ENCODE measurements at places on chromosomes 2 and 18.

- DNase-seq: no peak
Measured at GRCh38 chr2:23534771-23535170, 149.8 kb downstream of the KLHL29 start.

DNA sequence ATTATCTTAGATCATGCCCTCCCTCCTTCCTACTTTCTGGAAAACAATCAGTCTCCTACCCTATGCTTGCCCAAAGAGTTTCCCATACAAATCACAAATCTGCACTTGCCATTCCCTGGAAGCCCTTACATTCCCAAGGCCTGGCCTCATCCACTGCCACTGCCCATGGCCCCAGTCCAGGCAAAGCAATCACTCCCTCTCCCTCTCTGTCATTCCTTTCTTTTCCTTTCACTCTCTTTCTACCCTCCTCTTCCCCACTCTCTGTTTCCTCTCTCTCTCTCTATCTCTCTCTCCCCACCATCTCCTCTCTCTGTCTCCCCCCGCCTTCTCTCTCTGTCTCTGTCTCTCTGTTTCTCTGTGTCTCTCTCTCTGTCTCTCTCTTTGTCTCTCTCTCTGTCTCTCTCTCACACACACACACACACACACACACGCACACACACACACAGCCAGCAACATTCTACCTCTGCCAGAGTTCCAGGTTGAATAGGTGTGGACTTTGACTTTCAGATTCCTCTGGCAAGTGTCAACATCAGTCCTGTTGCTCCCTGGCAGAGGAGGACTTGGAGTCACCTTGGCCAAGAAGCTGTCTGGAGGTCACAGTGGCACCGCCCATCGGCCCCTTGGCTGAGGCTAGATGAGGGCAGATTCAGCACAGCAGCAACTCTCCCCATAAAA, 43.7 kb upstream of the NAT8 start:
- DNase-seq: no peak

GRCh38 chr2:231355508-231356465, 39.7 kb upstream of the B3GNT7 start:
- no peak for DNase-seq

DNA sequence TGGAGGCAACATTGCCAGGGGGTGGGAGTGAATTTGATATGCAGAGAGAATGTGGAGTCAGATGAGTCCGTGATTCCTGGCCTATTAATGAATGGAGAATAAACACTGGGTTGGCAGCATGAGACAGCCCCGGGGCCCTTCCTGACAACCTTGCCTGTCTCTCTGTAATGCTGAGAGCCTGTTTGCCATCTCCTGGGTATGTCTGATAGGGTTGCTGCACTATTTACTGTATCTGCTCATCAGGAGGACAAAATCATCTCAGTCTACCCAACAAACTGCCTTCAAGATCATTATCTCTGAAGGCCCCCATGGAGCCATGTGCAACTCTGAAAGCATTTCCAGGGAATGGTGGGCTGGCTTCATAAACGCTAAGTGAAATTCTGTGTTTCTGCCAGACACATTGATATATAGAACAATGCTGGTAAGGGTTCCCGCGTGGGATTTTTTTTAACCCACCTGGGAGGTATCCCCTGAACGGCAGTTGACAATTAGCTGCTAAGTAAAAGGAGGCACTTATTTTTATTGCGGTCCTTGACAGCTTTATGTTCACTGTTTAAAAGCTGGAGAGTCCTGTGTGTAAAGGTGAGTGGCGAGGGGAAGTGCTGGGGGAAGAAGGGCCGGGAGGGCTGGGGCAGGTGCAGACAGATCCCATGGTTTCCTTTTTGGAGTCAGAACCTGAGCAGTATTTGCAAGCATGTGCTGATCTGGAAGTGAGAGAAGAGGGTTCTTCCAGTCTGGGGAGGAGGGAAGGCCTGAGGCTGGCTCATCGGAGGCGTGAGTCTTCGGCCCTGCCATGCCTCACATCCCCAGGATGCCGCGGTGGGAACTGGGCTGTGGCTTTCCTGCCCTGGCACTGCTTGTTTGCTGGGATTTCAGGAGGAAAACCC, 64.8 kb downstream of the ARHGAP25 start:
- no peak for DNase-seq

DNA sequence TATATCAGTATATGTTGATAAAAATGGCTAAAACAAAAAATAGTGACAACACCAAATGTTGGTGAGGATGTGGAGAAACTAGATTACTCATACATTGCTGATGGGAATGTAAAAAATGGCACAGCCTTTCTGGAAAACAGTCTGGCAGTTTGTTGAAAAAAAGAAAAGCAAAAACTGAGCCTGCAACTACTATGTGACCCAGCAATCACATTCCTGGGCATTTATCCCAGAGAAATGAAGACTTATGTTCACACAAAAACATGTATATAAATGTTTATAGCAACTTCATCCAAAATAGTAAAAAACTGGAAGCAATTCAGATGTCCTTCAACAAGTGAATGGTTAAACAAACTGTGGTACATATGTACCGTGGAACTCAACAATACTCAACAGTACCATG, 7.5 kb upstream of the KDSR start:
- DNase-seq: no peak

DNA sequence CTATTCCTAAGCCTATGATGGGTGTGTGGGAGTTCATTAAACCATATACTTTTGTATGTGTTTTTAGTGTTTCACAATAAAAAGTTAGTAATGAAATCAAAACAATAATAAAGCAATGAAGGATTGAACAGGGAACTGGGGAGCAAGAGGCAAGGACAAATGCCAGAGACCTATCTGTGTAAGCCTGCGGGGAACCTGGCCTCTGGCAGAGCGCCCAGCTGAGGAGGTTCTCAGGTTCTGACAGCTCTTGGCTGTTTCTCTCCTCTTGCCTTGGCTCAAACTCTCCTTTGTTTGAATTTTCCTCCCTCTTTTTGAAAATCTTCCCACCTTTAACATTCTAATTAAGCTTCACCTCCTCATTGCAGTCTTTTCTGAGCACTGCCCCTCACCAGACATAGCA, 200.0 kb upstream of the NCKAP5 start:
- DNase-seq: no peak

- DNase-seq: no peak
Measured at GRCh38 chr2:164934401-164935117, 20.8 kb downstream of the SLC38A11 start.

- DNase-seq: no peak
Measured at GRCh38 chr2:171762879-171763573, 75.8 kb downstream of the DYNC1I2 start.

GRCh38 chr18:22946217-22946616, 13.1 kb downstream of the RBBP8 start:
- DNase-seq: no peak

- DNase-seq: no peak
Measured at GRCh38 chr2:235851828-235852525, 316.2 kb downstream of the GBX2 start.

DNA sequence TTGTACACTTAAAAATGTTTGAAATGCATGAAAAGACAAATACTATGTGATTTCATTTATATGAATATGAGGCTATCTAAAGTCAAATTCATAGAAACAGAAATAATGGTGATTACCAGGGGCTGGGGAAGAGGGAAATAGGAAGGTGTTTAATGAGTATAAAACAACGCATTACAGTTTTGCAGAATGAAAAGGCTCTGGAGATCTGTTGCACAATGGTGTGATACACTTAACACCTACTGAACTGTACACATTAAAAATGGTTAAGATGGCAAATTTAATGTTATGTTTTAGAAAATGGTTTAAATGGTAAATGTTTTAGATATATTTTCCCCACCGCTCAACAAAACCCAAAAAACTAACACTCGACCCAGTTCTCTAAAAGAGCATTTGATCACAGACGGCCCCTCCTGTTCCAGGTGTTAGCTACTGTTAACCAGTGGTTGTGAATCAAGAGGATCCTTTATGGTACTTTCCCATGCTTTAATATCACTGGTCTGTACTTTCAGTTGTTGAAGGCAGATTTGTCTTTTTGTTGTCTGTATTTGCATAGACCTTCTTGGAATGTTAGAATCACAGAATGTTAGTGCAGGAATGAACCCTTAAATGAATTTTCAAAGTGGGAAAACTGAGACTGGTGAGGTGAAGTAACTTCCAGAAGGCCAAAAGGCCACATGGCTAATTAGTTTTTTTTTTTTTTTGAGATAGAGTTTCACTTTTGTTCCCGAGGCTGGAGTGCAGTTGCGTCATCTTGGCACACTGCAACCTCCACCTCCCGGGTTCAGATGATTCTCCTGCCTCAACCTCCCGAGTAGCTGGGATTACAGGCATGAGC, 10.2 kb downstream of the RAB10 start:
- DNase-seq: no peak

- DNase-seq: no peak
Measured at GRCh38 chr2:63692002-63692606, 103.3 kb downstream of the MDH1 start.

- DNase-seq: peak; percentile 50
Measured at GRCh38 chr2:188569431-188570165, 277.9 kb downstream of the GULP1 start.

GRCh38 chr2:200787351-200788120, 24.2 kb upstream of the BZW1 start:
- DNase-seq: no peak

- no peak for DNase-seq
Measured at GRCh38 chr2:9256147-9256546, 49.5 kb downstream of the ASAP2 start.

GRCh38 chr18:3119401-3120341, 100.1 kb downstream of the MYOM1 start:
- no peak for DNase-seq

- DNase-seq: no peak
Measured at GRCh38 chr2:28206762-28207161, 185.9 kb upstream of the FOSL2 start.

DNA sequence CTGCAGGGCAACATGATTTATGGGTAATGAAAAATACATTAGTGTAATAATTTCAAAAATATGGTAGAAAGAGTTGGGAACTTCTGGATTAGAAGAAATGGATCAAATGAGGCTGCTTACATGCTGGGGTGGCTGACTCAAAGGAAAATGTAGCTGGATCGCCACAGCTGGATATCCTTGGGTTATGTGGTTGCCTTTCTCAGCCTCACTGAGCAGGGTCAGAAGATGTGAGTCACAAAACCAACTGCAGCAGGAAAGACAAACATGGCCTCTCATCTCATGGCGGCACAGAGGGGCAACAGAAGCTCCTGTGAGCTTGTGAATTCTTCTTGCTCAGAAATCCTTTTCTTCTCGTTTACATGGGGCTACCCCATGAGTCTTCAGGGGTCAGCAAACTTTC, 317.1 kb upstream of the SPRED2 start:
- no peak for DNase-seq

DNA sequence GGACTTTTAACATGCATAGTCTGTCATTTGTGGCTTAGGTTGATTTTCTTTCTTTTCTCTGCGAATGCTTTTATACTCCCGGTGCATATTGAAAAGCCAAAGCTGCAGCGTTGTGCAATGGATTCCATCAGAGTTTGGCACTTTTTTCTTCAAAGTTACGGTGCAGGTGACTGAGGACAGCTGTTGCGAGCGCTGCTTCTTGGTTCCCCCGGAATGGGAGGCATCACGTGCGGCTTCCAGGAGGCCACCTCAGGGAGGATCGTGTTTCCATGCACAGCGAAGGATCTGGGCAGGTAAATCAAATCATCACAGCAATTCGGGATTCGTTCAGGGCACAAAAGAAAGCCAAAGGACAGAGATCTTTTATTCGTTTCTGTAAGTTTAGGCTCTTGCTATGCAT, 109.6 kb upstream of the ALKAL2 start:
- DNase-seq: no peak

- no peak for DNase-seq
Measured at GRCh38 chr2:42764096-42764495, at the start of gene OXER1. OXER1 (minus strand) TSS chr2:42764135; CDS start chr2:42764062, 73 bp downstream.

DNA sequence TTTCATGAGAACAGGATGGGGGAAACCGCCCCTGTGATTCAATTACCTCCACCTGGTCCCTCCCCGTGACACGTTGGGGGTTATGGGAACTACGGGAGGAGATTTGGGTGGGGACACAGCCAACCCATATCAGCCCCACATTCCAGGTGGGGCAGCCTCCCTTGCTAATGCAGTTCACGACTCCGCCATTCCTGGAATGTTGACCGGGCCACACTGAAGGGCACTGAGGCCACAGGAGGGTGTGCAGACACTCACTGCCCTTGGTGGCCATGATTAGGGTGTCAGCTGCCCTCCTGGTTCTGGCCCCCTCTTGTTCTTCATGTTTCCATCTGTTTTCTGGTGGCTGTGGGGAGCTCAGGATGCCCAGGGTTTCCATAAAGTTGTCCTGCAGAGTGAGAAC, 176.3 kb downstream of the TWIST2 start:
- DNase-seq: no peak

GRCh38 chr18:46398625-46399024, 258.4 kb downstream of the LOXHD1 start:
- no peak for DNase-seq

GRCh38 chr2:85888020-85888683, 638 bp downstream of the ST3GAL5 start:
- no peak for DNase-seq
